ENCODE measurements at places on chromosomes 3 and 15.
A peak's percentile ranks its signal among the peaks of the same experiment; 100 is the strongest.

DNA sequence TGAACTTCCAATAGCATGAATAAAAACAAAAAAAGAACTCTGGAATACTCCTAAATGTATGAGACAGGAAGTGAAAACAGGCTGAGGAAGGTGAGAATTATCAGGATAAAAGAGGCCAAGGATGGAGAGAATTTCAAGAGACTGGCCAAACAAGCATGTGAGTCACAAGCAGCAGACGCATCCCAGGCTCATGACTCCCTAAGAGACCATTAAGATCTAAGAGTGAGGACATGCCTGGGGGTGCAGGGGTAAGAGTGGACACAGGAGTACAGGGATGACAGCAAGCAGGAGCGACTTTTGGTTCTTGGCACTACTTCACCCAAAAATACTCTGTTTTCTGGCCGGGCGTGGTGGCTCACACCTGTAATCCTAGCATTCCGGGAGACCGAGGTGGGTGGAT is 7.1 kb downstream of the SCAMP2 start:
- no peak for DNase-seq

DNA sequence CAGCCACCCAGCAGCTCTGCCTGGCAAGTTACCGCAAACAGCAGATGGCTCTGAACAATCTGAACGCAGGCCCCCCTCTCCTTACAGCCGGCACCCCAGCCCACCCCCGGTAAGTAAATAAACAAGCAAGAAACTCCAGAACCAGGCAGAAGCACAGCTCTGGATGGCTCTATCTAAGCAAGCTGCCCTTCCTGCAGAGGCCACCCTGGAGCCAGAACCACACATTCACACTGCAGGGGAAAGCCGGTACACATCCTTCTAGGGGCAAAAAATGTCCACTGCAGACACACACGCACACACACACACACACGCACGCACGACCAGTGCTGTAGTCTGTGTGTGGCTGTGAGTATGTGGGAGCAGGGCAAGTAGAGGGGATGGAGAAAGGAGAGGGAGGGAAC is 63.9 kb downstream of the ADCY5 start:
- DNase-seq, result no peak

GRCh38 chr3:47533996-47534454 is 20.5 kb upstream of the ELP6 start:
- DNase-seq, result no peak

GRCh38 chr3:56918111-56918568 is 116.4 kb upstream of the ARHGEF3 start:
- DNase-seq, result no peak

DNA sequence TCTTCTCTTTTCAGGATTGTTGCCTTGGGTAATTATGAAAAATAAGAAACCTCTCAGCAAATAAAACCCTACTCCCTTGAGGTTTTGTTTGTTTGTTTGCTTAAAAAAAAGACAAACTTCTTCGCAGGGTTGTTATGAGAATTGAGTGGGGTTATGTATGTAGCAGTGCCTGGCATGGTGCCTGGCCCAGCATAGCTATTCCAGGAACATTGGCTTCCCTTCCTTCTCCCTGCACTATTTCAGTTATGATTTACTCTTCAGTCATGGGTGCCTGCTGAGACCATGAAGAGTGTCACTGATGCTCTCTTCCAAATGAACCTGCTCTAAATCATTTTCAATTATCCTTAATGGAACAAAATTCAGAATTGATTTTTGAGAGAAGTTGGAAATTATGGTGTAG is 283.5 kb upstream of the ROPN1 start:
- no peak for DNase-seq

DNA sequence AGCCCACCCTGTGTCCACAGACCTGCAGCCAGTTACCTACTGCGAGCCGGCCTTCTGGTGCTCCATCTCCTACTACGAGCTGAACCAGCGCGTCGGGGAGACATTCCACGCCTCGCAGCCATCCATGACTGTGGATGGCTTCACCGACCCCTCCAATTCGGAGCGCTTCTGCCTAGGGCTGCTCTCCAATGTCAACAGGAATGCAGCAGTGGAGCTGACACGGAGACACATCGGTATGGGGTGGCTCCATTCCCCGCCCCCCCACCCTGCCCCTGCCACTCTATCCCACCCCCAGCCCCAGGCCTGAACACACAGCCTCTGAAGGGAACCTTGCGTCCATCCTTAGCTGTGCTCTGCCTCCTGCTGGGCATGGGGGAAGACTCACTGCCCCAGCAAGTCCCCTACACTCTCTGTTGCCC is 73.2 kb downstream of the AAGAB start:
- DNase-seq, result no peak

DNA sequence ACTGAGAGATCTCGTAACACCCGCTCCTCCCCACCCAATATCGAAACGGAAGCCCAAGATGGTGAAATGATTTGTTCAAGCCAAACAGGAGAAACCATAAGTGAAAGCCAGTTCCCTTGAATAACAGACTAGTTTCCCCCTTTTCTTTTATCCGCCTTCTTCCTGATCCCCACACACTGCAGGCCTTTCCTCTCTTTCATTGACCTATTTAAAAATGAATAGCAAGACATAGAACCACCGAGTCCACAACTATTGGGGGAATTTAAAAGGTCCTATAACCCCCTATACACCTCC is 382 bp upstream of the COX17 start:
- no peak for DNase-seq

- no peak for DNase-seq
Observed at GRCh38 chr15:63861946-63862517, 28.3 kb upstream of the HERC1 start.

- no peak for DNase-seq
Observed at GRCh38 chr15:80465626-80466005, 61.4 kb downstream of the ARNT2 start.

DNA sequence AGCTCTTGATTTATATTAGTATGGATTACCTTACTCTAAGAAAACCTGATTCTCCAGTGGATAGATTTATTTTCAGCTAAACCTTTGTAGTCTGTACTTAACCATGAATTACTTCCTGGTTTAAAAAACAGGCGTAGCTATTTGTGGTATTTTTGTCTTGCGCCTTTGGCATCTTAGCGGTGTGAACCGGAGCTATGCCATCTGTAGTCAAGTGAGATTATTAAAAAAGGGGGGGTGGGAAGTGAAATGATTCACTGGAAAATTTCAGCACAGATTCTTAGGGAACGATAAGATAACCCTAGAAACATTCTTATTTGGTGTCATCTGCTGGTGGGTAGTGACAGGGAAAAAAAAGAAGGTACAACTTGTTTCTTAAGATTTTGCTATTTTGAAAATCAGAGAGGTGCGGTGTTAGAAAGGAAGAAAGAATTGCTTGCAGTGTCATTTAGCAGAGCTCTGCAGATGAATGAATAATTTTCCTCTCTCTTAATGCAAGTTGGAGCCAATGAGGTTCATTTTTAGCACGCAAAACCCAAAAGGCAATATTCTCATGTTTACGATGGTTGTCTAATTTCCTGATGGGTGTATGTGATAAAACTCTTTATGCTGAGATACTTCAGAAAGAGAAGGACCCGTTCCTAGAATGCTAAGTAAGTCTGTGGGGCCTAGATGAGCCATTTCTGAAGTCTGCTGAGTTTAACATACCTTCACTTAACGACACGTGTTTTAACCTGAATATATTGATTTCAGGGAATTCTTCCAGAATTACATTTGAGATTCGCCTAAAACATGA is 44.0 kb downstream of the PSMD6 start:
- DNase-seq, result no peak

DNA sequence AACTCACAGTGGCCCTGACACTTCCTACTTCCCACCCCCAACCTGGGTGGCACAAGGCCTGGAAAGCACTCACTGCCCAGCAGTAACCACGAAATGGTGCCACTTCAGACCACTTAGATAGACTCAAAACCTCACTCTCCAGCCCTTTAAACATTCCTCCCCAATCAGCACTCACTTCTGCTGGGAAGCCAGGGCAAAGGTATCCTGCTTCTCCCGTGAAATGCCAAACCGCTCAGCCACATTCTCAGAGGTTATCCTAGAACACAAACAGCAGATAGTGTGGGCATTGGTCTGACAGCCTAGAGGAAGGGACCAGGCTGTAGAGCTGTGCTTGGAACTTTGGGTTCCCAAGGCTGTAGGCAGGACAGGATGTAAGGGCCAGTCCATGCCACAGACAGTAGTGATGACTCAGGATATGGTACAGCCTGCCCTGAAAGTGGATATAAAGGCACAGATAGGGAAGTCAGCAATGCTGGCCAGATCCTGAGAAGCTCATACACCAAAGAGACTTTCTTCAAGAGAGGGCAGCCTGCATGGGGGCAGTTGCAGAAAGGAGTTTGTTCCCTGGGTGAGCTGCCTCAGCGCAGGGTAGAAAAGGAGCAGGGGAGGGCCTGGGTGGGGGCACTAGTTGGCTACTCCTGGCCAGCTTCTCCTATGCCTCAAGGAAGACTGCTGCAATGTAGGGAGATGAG is 9.2 kb downstream of the ACAA1 start:
- DNase-seq, result no peak

DNA sequence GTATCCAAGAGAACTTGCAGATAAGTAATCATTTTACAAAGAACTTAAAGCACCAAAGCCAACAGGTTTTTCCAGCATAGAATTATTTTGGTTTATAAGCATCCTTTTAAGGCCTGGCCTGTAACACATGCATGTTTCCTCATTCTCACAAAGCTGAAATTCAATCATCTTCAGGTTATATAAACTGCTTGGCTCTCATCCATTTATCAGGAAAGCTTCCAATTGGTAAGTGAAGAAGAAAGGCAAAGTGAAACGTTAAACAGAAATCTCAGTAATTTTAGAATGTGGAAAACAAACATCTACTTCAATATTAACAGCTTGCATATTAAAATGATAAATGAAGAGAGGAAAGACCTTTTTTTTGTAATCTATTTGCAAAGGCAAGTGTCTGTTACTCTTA is 1.6 kb downstream of the SERP1 start:
- no peak for DNase-seq

DNA sequence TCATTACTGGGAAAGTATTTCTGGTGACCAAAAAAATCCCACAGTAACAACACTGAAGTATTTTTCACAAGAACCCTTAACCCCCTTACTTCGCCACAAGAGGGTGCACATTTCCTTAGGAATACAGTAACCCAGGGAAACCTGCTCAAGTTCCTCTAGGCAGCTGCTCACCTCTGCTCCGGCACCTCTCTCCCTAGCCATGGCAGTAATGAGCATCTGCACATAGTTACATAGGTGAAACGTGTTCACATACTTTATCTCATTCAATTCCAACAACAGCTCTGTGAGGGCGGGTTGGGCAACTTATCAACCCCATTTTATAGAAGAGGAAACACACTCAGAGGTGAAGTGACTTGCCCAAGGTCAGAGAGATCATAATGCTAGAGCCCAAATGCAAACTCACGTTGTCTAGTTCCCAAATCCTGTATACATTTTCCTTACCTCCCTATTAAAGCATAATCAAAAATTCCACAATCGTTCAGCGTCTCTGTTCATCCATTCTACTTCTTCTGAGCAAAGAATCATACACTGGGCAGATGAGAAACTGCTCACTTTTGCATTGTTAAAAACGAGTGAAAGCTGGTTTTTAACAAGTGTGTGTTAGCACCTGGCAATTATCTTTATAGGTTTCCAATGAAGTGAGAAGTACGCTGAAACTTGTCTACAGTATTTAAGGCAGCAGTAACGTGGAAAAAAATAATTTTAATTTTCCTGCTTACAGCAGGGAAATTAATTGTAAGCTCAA is 90.7 kb downstream of the IGF2BP2 start:
- DNase-seq, result peak; percentile 93

DNA sequence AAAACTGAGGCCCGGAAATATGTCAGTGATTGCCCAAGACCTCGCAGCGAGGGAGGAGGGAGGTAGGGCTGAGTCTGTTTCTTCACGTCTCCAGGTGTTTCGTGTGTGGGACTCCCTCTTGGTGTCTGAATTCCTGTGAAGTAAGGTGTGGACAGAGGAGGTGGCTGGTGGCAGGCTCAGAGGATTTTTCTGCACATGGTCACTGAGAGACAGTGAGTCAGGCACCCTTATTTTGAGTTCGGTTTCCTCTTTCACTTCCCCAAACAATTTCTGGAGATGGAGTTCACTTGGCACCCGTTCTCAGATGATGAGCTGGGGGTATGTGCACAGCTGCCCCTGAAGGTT is 46.3 kb upstream of the VPS8 start:
- no peak for DNase-seq

GRCh38 chr15:49863431-49864224 is 242.8 kb downstream of the DTWD1 start:
- no peak for DNase-seq

GRCh38 chr15:93771196-93772030 is 459.9 kb upstream of the MCTP2 start:
- no peak for DNase-seq

DNA sequence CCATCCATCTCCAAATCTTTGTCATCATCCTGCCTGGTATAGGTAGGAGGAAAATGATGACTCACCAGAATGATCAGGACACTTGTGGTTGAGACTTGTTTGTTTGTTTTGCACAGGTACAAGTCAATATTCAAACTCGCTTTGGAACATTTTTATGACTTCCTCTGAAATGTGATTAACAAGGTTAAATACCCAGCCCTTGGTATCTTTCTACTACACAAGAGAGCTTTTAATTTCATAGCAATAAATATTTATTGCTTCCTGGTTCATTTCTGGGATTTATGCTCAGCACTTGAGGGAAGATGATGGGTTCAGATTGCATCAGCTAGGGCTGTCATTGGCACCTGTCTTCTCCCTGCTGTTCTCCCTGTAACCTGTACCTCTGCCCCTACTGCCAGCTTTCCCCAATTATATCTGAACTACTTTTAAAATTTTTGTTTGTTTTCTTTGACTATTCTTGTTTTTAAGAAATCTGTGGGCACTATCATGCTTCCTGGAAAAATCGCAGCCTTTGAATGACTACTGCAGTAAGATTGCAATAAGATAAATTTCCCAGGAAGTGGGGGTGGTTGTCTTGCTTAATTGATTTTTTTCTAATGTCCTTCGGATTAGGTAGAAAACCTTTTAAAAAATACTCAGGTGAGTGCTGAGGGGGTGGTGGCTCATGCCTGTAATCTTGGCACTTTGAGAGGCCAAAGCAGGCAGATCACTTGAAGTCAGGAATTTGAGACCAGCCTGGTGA is 24.3 kb upstream of the GCNT3 start:
- no peak for DNase-seq

GRCh38 chr3:101549473-101549872 is 12.2 kb upstream of the TRMT10C start:
- DNase-seq, result no peak

DNA sequence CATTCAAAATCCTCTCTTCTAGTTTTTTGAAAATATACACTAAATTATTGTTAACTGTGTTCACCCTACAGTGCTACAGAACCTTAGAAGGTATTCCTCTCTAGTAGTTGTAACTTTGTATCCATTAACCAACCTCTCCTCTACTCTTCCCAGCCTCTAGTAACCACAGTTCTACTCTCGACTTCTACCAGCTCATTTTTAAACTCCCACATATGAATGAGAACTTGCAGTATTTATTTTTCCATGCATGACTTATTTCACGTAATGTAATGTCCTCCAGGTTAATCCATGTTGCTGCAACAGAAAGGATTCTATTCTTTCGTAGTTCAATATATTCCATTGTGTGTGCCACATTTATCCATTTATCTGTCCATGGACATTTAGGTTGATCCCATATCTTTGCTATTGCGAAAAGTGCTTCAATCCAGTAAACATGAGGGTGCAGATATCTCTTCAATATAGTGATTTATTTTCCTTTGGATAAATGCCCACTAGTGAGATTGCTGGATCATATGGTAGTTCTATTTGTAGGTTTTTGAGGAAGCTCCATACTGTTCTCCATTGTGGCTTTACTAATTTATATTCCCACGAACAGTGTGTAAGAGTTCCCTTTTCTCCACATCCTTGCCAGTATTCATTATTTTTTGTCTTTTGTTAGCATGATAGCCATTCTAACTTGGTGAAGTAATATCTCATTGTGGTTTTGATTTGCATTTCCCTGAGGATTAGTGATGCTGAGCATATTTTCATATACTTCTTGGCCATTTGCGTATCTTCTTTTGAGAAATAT is 113.7 kb upstream of the SMAD3 start:
- no peak for DNase-seq
